Stimulated activated CD4-positive, alpha-beta T cell treated with anti-CD3 and anti-CD28 coated beads, Interleukin-2, amount 100 ng/mL, for 48 hours (primary cell): ENCODE measurements at places on chromosomes 7 and 10.

DNA sequence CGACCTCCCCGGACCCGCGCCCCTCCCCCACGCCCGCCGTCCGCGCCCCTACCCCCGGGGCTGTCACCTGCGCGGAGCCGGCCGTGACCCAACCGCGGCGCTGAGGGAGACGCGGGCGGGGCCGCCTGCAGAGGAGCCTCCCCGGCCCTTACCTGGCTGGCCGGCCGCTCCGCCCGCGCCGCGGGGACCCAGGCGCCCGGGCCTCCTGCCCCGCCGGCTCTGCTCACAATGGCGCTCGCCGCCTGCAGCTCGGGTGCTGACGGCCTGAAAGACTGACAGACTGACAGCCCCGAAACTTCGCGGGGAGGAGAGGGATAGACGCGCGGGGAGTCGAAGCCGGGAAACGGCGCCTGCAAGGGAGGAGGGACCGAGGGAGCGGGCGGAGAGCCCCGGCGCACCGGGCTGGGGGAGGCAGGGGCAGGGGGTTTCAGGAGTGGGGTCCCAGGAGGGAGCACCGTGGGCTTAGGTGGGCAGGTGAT, 393 bp downstream of the ZNF467 start:
- DNase-seq, result no peak

- peak; percentile 67 for DNase-seq
Observed at GRCh38 chr10:50739618-50740292, at the start of gene ASAH2B. TSS of gene ASAH2B (plus strand) at chr10:50739936. CDS start at chr10:50745131, 5,195 bp downstream.

DNA sequence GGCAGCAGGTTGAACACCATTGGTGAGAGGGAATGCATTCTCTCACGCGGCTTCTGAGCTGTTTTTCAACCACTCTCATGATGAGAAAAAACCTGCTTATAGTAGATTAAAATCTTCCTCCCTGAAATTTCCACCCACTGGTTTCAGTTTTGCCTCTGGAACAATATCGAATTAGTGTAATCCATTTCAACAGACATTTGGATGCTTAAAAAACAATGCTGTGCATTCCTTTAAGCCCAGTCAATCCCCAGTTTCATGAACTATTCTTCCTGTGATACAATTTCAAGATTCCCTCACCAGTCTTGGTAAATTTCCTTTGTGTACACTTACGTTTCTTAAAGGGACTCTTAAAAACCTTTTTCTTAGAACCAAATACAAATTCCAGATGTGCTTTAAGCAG, 89.6 kb downstream of the ITIH5 start:
- no peak for DNase-seq

DNA sequence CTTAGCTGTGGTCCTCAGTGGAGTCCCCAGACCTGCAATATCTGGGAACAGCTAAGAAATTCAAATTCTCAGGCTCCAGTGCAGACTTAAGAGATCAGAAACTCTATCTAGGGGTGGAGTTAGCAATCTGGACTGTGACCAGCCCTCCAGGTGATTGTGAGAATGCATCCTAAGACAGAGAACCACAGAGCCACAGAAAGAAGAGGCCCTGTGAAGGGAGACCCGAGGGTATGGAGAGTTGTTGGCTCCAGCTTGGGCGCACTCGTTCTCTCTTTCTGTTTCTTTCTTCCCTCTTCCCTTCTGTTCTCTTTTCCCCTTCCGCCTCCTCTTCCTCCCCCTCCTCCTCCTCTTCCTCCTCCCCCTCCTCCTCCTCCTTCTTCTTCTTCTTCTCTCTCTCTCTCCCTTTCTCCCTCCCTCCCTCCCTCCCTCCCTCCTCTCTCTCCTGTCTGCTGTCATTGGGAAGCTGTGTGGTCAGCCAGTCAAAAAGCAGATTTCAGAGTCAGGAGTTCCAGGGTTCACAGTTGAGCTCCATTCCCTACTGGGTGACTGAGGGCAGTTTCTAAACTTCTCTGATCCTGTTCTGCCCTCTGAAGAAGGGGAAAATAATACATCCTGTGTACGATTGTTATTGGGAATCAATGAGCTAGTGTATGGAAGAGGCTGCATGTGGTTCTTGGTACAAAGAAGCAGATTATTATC, 62.1 kb upstream of the STEAP1B start:
- no peak for DNase-seq

DNA sequence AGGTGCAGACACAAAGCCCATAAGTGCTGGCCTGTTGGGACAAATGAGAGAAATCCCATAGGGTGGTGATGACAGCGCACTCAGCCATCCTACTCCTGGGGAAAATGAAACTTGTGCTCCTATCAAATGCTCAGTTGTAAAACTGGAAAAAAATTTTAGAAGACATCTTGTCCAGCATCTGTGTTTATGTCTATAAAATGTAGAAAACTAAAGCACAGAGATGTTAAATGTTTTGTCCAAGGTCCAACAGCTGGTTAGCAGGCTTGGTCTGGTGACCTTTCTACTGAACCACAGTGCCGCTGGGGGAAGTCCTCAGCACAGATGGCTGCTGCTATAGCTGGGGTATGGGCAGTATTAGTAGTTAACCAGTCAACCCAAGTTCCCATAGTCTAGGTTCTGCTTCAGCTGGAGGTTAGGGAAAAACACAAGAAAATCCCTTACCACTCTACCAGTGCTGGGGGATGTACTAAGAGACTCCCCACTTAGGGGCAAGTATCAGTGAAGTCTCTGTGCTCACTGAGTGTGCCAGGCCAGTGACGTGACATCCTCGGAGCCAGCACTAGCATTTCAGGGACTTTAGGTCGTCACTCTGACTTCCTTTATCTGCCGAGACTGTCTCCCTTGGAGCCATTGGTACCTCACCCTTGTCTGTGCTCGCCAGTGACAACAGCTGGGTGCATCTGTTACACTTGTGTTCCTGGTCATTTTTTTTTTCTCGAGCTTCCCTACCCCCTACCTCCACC, 1.9 kb downstream of the TSPAN33 start:
- DNase-seq, result no peak

GRCh38 chr10:62934258-62934657, 118.1 kb upstream of the EGR2 start:
- DNase-seq, result no peak

DNA sequence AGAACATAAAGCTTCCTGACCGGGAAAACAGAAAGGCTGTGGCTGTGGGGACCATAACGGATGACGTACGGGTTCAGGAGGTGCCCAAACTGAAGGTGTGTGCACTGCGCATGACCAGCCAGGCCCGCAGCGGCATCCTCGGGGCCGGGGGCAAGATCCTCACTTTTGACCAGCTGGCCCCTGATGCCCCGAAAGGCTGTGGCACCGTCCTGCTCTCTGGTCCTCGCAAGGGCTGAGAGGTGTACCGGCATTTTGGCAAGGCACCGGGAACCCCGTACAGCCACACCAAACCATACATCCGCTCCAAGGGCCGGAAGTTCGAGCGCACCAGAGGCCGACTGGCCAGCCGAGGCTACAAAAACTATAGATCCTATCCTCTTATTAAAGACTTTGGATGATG, 179.3 kb downstream of the PTN start:
- DNase-seq, result no peak

GRCh38 chr7:86949052-86949778, 110.2 kb downstream of the ELAPOR2 start:
- DNase-seq, result no peak

DNA sequence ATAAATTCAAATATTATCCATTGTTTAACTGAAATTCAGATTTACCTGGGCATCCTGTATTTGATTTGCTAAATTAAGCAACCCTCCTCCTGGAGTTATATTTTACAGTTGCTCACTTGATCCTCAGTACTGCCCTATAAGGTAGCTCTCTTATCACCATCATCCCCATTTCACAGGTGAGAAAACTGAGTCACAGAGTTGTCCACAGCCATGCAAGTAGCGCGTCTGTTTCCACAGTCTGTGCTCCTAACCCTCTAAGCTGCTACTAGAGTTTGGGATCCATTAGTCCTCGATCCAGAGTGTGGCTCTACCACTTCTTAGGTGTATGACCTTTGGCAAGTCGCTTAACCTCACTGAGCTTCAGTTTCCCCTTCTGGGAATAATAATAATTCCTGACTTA, 34.9 kb upstream of the KDM7A start:
- no peak for DNase-seq

DNA sequence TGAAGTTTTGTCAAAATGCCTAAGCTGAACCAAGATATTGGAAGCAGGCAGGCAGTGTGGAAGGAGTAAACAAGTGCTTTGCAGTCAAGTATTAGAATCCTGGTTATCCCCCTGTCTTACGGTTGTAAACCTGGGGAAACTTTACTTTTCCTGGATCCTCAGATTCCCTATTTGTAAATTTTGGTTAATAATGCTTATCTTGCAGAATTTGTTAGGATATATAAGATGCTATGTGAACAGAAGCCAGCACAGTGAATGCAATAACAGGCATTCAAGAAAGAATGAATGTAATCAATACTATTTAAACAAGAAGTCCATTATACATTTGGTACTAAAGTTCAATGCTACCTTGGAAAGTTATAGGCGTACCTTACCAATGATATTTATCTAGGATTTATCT, 91.8 kb upstream of the STK17A start:
- DNase-seq, result no peak
